NCI-H2081 (cell line): ENCODE measurements at places on chromosomes 1 and 21.
A peak's percentile ranks its signal among the peaks of the same experiment; 100 is the strongest.

DNA sequence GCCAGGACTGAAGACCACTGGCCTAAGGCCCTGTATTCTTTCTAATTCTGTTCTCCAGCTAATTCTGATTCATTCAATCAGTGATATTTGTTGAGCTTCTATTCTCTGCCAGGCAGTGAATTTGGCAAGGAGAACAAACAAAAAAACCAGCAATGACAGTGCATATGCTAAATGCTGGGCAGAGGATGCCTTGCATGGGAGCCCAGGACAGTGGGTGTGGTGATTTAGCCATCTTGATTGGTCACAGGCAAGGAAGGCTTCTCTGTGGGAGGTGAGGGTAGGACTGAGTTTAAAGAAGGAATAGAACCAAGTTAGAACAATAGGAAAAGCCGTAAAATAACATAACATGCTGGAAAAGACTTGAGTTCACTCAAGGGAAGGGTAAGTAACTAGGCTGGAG, 9.2 kb upstream of the CPT2 start:
- no peak for DNase-seq

- DNase-seq: no peak
Measured at GRCh38 chr1:195053478-195053877, 1554.8 kb downstream of the KCNT2 start.

DNA sequence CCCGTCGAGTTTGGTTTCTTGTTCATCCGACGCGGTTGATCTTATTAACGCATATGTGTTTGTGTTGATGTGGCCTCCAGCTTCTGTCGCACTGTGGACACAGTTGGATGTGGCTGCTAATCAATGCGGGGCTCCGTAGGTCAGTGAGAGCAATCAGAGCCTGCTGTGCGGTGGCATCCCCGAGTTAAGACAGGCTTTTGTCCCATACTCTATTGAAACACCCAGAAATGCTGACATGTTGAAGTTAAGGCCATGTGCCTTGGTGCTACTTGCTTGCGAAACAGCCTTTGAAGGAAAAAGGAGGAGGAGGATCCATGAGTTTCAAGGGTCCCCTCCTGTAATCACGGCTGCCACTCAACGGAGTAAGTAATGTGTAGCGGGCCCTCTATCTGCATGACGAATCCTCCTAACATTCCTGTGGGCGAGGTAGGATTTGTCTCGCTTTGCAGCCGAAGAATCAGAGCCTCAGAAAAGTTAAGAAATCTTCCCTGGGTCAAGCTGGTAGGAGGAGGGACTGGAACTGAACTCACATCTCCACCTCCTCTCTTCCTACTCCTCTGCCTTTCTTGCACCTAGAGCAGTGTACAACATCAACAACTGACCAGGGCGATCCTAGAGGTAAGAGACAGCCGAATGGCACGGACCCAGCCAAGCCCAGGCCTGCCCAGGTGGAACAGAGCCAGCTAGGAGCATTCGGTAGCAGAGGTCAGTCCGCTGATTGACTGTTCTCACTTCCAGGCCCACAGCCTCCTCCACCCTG, 19.5 kb downstream of the PDE9A start:
- DNase-seq: no peak

DNA sequence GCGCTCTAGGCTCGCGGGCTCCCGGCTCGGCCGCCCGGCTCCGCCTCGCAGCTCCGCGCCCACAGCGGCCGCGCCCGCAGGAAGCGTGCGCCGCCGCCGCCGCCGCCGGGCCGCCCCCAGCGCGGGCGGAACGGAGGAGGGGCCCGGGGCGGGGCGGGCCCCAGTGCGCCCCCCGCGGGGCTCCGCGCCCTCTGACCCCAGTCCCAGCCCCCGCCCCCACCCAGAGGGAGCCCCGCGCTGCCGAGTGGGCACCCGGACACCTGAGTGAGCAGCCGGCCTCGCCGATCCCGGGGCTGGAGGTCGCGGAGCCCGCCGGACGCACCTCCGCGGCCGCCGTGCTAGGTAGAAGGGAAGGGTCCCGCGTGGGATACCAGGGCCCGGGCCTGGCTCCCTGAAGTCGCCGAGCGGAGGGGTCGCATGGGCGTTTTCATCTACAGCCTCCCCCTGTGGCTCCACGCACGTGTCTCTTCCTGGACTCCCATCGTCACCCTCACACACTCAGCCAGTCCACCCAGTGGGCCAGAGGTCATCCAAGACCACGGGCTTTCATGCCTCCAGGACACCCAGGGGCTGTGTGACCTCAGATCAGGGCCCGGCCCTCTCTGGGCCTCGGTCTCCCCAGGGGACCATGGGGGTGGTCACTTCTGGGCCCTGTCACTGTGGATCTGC, at the start of gene SDC3:
SDC3 (minus strand) TSS at position 63 of the 669 bp plus-strand sequence. CDS start 172 bp downstream, outside the sequence.
- DNase-seq: peak; percentile 22

GRCh38 chr1:44256762-44257554, 43.7 kb downstream of the DMAP1 start:
- peak; percentile 66 for DNase-seq

DNA sequence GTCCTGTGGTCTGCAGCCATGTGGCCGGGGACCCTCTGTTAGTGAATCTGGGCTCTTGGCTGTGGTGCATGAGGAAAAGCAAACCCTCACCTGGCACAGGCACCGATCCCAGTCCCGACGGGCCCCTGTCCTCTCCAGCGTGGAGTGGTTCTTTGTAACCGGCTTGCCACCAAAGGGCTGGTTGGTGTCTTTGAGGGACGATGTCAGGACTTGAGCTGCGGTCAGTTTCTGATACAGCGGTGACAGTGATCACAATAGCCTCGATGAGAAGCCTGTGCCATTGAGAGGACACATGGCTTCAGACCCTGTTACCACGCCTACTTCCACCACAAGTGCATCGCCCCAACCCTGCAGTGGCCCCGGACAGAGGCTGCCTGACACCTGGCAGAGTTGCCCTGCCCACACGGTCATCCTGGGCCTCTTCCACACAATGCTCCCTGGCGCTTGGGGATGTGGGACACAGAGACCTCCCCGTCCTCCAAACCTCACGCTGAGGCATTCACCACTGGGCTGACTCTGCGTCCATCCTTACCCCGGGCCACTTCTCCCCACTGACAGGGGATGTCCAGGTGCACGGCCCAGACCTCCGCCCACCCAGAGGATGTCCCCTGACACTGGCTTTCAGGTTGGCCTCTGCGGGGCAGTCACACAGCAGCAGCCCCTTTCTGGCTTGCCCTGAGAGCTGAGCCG, 18.8 kb upstream of the ACTRT2 start:
- DNase-seq: no peak

DNA sequence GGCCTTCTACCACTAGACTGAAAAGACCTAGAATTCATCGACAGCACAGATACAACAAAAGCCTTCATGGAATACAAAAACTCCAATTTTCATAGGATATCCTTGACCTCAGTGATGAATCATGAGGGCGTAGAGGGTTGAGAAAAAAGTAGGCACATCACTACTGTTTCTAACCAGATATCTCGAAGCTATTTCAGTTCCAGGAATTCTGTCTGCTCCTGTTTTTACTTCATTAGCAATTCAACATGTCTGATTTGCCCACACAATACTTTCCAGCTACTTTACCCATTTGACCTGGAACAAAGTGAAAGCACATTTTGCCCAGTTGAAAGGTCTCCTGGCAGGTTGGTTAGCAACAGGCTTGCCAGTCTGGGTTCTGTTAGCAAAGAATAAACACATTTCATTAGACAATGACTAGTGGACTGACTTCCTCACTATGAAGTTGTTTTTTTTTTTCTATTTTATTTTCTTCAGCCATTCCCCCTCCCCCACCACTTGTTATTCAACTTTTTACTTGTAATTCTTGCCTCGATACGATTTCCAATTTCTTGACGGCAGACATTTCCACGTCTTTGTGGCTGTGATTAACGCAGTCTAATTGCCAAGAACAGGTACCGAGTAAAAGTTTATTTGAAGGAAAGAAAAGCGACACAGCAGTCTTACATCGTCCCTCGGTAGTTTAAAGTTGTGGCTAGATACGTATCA, 4.0 kb upstream of the ZBTB18 start:
- DNase-seq: peak; percentile 40

- no peak for DNase-seq
Measured at GRCh38 chr1:66285618-66286270, 248.2 kb upstream of the SGIP1 start.

GRCh38 chr1:29083317-29084195, 40.1 kb downstream of the TMEM200B start:
- peak; percentile 5 for DNase-seq

DNA sequence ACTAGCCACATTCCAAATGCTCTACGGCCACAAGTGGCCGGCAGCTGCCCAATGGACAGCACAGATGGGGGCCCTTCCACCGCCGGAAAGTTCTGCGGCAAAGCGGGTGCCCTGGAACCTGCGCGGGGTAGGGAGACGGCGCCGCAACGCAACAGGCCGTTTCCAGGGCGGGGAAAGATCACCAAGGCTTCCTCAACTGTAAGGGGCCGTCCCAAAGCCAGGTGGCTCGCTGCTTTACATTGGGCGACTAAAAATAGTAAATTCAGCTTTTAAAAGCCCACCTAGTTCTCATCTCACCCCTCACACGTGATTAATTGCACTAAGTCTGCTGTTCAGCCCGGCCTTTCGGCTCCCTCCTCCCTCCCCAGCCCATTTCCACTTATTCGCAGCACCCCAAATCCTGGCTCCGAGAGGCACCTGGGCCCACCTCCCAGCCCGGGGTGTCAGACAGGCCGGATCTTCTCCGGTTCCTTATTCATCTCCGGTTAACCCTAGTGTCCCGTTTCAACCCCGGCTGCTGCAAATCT, 643 bp downstream of the CFAP298 start:
- peak; percentile 8 for DNase-seq

DNA sequence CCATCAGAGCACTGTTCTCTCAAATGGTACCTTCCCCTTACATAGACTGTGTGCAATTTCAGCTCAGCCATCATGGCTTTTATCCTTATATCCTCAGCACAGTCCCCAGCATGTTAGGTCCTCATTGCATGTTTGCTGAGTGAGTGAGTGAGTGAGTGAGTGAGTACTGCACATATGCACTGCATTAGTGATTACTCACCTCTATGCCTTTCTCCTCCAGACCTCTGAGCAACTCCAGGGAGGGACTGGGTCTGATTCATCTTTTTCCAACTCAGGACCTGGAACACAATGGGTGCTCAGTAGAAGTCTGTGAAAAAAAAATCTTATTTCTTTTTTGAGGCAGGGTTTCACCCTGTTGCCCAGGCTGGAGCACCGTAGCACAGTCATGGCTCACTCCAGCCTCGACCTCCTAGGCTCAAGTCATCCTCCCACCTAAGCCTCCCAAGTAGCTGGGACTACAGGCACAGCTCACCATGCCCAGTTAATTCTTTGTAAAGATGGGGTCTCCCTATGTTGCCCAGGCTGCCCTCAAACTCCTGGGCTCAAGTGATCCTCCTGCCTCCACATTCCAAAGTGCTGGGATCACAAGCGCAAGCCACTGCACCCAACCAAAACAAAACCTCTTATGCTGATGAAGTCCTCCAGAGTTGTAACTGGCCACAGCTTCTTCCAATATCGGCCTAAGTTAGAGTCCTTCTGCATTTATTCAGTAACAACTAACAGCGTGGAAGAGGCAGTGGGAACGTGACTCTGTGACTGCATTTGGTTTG, 23.7 kb downstream of the RNU5D-1 start:
- no peak for DNase-seq

DNA sequence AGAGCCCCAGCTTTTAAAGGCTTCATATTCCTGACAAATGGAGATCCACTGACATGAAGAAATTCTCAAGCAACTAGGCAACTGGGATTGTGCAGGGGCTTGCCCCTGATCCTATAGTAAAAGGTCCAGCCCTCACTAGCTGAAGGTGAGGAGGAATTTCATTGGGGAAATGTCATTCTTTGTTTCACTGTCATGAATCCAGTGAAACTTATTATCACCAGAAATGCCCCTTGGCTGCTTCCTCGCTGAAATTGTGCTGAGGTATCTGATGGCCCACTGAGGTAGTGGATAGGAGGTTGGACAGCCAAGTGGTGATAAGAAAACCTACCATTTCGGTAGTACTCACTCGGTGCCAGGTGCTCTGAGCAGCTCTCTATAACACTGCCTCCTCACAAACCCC, 36.2 kb downstream of the CCN1 start:
- no peak for DNase-seq

GRCh38 chr21:10430005-10430404, 91.4 kb upstream of the TPTE start:
- DNase-seq: no peak

- DNase-seq: no peak
Measured at GRCh38 chr1:205371871-205372660, 15.3 kb upstream of the KLHDC8A start.

DNA sequence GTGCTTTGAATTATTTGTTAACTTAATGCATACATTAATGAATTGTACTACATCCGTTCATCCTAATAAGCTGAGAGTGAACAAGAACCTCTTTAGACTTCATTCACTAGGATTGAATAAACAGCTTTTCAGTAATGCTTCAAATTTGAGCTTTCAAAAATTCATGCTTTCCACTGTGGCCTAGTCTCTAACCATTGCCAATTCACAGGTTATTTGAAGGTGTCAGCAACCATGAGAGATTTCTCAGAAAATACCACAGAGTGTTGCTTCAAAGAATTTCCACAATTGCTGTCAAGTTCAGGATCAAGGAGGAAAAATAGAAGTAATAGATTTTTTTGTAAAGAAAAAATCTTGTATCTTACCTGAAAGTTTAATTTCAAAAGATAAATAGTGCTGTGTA, 72.7 kb downstream of the AK5 start:
- no peak for DNase-seq

DNA sequence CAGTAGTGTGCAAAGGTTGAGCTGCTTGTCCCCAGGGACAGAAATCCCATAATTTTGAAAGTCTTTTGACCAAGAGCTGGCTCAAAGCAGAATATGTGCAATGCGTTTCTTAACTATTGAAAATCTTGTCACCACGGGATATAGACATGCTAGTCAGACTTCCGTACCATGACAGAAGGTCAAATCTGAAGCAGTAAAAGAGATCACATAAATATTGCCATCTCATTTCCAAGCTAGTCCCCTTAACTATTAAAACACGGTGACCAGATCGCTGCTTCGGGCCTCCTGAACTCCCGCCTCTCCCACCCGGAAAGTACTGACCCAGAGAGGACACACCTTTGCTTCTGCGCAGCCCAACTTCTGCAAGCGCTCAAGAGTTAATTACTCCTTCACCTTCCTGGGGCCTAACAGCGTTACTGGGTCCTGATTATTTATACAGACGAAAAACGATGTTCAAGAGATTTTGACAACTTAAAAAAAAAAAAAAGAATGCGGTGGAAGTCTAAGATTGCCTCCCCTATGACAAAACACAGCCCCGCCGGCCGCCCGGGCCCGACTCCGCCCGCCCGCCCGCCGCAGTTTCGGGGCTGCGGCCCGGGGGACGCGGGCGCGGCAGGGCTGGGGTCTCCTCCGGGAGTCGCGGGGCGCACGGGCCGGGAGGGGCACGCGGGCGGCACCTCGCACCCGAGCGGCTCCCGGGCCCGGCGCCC, 692 bp downstream of the SORT1 start:
- no peak for DNase-seq

GRCh38 chr1:112818990-112819689, 104.0 kb upstream of the PPM1J start:
- no peak for DNase-seq

GRCh38 chr1:85575363-85575995, 5.1 kb upstream of the CCN1 start:
- no peak for DNase-seq

GRCh38 chr1:20361401-20361800, 70.7 kb downstream of the VWA5B1 start:
- no peak for DNase-seq

GRCh38 chr1:202075389-202075788, 47.3 kb upstream of the GPR37L1 start:
- no peak for DNase-seq

- DNase-seq: no peak
Measured at GRCh38 chr1:168266644-168267186, 14.0 kb upstream of the TBX19 start.
